ENCODE measurements at places on chromosomes 7 and 10.

GRCh38 chr10:117938104-117938503 lies 108.6 kb downstream of the RAB11FIP2 start:
- no peak for DNase-seq

- no peak for DNase-seq
Measured at GRCh38 chr10:527416-527815, 162.1 kb downstream of the DIP2C start.

DNA sequence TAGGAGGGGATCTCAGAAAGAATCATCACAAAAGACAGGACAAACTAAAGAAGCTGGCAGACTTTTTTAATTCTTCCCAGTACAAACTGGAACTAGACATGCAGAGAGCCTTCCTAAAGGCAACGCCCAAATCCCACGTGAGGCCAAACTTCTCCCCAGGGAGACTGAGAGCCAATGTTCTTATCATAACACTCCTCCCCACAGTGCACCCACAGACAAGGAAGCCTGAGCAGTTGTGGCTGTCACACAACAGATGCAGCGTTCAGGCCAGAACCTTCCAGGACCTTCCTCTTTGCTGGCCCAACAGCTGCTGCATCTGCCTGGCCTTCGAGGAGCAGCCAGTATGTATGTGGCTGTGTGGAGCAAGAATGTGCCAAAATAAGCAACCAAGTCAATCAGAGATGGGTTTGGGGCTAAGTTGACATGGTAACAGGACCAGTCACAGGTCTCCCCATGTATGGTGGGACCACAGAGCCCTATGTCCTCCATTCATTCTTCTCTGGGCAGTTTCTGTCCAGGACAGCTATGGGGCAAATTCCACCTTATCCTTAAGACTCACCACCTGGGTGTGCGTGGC lies 34.9 kb downstream of the SRPK2 start:
- no peak for DNase-seq

DNA sequence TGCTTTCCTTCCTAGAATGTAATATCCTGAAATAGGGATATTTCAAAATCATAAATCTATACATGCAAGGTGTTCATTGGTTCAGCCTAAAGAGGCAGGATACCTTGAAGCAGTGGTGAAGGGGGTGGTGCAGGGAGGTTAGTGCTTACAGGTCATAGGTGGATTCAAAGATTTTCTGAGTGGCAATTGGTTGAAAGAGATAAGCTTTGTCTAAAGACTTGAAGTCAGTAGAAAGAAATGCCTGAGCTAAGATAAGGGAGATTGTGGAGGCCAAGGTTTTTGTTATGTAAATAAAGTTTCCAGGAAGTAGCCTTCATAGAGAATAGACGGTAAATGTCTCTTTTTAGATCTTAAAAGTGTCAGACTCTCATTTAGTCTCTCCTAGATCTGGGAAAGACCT lies 741.2 kb upstream of the ZWINT start:
- no peak for DNase-seq

DNA sequence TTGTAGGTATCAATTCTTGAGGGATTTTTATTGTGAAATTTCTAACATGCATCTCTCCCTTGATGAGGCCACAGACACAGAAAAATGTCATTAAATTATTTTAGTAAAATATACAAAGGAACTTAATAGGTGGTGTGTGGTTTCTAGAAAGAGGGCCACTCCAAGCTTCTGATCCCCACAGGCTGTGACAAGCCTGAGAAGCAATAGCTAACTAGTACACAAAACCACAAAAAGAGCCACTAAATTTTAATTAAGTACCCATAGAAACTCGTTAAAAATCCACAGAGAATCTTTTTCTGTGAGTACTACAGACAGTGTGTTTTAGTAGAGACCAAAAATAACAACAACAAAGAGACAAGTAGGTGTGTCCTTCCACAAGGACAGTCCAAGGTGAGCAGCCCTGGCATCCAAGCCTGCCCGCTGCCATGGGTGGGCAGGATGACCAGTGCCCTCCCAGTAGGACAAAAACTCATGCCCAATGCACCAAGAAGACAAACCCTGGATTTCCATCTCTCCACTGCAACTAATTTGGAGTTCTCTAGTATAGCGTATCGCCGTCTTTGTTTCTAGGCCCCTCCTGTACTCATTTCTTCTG lies 81.0 kb downstream of the RNF216 start:
- no peak for DNase-seq

DNA sequence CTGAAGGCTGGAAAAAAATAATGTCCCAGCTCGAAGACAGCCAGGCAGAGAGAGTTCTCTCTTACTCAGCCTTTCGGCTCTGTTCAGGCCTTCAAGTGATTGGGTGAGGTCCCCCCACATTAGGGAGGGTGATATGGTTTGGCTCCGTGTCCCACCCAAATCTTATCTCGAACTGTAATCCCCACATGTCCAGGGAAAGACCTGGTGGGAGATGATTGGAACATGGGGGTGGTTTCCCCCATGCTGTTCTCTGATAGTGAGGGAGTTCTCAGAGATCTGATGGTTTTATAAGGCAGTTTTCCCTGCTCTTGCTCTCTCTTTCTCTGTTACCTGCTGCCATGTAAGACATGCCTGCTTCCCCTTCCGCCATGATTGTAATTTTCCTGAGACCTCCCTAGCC lies 36.6 kb upstream of the LEP start:
- no peak for DNase-seq

- no peak for DNase-seq
Measured at GRCh38 chr10:20215547-20216152, 399.4 kb downstream of the PLXDC2 start.

DNA sequence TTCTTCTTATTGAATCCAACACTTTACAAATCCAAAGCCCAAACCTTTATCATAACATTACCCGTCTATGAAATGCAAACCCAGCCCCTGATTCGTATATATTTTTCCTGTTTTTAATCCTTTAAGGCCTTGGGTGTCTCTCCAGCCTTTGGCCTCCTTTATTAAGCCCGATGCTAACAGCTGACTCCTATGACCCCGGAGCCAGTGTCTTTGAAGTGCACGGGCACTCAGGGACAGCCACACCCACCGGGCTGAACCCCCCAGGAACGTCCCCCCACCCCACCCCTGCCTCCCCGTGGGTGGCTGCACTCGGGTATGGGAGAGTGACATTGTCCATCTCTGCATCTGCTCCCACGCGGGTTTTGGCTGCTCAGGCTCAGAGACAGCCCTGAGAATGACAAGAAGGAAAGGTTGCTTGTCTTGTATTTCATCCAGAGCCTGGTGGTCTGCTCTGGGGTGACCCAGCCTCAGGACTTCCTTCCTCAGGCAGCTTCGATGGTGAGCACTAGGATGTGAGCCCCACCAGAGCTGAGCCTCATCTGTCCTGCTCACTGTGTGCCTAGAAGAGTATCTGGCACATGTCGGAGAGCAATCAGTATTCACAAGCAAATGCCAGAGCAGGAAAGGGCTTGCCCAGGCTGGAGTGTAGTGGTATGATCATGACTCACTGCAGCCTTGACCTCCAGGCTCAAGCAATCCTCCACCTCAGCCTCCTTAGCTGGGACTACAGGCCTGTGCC lies 210.4 kb downstream of the SKIDA1 start:
- no peak for DNase-seq

DNA sequence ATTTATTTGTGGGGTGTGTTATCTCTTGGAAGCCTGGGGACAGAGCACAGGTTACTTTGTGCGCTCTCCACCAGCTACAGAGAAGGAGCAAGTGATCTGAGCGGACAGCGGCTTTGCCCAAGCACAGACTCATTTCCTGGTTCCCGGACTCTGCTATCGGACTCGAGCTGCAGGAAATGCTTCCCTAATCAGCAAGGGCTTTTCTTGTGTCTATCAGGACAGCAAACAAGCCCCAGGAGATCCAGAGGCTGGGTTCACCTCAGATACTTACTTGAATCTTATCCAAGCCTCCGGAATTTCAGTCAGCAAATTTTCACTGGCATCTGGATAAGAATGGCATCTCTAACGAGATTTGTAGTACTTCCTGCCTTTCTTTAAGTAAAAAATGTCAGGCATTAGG lies 27.8 kb downstream of the MRC1 start:
- no peak for DNase-seq

- DNase-seq, result no peak
Measured at GRCh38 chr7:207418-208129, 15.2 kb downstream of the FAM20C start.

DNA sequence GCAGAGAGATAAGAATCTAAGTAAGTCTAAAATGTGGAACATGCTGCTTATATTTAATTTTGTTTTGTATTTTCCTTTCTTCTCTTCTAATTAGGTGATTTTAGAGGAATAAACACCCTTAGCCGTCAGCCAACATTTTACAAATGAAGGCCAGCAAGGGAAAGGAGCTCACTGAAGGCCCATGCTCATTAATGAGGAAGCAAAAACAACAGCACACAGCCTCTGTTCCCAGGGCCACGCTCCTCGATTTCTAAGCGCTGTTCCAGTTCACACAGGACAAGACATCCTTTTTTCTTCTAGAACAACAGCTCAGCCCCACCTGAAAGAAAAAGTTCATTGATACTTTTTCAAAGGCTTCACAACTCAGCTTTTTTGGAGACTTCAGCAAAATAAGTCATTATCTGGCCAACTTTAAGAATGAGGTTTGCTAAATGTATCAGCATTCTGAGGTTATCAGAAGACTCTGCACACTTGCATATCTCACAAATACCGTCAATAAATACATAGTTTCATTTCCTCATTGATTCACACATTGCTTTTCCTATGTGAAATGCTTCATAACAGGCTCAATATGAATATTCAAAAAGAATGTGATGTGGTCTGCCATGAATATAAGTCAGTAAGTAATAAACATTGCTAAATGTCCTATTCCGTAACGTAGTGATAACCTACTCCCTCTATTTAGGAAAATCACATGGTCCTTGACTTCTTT lies 34.8 kb upstream of the SFMBT2 start:
- DNase-seq, result no peak

DNA sequence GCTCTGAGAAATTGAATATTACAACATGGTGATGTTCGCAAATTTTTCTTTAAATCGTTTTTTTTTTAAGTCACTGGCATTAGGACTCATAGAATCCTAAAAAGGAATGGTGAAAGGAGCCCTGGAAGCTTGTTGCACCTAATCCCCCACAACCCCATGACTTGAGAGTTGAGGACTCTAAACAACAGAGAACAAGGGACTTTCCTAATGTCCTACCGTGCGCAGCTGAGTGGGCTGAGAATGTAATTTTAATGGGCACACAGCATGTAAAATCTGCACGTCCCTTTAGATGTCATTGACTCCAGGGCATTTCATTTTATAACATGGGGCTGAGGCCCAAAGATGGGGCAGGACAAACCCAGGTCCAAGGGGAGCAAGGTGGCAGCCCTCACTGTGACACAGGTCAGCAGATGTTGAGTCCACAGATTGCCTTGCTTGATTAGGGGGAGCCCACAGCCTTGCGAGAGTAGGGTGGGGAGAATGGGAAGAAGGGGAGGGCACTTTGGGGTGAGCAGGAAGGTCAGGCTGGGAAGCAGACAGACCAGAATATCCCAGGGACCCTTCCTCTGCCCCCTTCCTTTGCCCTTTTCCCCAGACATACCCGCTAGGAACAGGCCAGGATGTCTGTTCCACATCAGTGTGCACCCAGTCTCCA lies 208.4 kb upstream of the ZMIZ1 start:
- no peak for DNase-seq

- no peak for DNase-seq
Measured at GRCh38 chr10:36638462-36639155, 486.8 kb upstream of the ANKRD30A start.

DNA sequence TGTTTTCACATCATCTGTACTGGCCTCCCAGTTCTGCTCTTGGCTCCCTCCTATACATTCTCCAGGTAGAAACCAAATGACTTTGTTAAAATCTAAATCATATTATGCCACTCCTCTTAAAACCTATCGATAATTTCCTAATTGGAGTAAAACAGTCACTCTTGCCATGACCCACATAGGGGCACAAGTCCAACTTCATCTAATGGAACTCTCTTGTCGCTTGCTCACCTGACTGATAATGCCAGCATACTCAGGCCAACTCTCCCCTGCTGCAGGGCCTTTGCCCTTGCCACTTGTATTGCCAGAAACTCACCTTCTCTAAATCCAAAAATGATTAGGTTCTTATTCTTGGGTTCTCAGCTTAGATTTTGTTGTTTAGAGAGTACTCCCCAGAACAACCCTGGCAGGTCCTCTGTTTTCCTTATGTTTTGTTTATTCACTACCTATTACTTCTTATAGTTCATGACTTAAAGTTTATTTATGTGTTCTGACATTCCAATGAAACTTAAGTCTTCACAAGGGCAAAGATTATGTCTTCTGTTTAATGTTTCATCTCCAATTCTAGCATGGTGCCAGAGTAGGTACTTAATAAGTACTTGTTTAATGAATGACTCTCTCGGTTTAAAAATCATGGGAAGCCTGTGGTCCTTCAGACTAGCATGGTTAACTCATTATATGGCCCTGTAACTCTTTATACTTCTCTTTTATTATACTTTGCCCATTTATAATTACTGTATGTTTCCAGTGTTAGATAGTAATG lies 345.9 kb upstream of the SMIM30 start:
- DNase-seq, result no peak

GRCh38 chr7:50347693-50348092 lies 43.2 kb downstream of the IKZF1 start:
- no peak for DNase-seq

- no peak for DNase-seq
Measured at GRCh38 chr10:84341983-84342382, 13.6 kb downstream of the CCSER2 start.

DNA sequence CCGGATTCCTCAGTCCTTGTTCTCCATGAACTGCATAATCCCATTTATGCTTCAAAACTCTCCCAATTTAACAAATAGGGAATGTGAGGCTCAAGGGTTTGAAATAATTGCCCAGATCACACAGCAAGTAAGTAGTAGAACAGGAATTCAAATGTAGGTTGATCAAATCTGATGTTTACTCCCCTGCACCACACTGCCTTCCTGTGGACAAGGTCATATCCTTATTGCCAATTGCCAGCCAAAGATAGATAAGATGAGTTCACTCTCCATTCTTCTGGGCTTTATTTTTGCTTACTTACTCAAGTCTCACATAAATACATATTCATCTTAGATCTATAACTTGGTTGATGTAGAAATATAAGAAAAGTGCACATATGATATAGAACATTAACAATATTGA lies 435.2 kb upstream of the ETV1 start:
- DNase-seq, result no peak

GRCh38 chr7:81488210-81488609 lies 281.6 kb downstream of the HGF start:
- no peak for DNase-seq

GRCh38 chr10:92699518-92700381 lies 10.0 kb downstream of the HHEX start:
- DNase-seq, result no peak

All from T-helper 22 cell (primary cell).